ENCODE measurements at places on chromosomes 7 and 10.

GRCh38 chr10:316390-316789 is 181.1 kb downstream of the ZMYND11 start:
- no peak for DNase-seq

- DNase-seq, result no peak
Measured at GRCh38 chr7:32928785-32929298, 28.4 kb upstream of the FKBP9 start.

DNA sequence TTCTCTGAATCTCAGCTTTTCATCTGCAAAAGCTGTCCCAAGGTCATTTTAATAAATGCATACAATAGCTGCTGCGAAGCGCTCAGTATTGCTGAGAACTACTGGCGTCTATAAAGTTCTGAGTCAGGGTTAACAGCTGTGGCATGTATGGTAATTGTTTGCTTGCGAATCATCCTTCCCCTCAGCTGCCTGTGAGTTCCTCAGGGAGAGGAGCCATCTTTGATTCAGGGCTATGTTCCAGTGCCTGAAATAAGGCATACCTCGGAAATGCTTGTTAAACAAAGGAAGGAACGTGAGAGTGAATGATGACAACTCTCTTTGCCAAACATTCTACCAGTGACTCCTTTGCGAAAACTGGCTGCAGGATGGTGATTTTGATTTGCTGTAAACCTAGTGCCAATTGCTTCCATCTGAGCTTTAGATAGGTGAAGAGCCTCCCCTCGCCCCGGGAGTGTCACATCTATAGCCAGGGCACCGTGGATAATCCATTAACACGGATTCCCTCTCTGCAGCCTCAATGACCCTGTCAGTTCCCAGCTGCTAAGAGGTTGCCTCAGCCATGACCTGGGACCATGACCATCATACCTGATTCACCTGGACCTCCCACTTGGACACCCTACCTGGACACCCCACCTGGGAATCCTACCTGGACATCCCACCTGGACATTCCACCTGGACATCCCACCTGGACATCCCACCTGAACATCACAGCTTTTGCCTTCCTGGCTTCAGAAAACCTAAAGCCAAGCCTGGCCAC is 39.6 kb downstream of the GPRIN2 start:
- no peak for DNase-seq

GRCh38 chr10:115827231-115828009 is 445.6 kb downstream of the GFRA1 start:
- DNase-seq, result no peak

DNA sequence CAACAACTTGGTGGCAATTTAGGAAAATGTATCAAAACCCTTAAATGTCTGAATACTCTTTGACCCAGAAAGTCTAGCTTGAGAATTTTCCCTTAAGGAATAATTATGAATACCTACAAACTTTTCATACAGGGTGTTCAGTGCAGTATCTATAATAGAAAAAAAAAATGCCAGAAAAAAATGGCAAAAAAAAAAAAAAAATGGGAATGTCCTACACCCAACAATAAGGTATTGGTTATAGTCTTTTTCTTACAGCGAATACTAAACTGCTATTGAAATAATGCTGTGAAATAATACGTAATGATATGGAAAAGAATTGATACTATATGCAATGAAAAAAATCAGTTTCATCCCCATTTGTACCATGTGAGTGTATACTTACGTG is 44.3 kb downstream of the ZNF800 start:
- DNase-seq, result no peak
